ENCODE measurements at places on chromosomes 11 and 22.

GRCh38 chr11:79592406-79592805 is 151.6 kb upstream of the TENM4 start:
- no peak for DNase-seq

GRCh38 chr11:69828971-69829344 is 9.7 kb upstream of the FGF3 start:
- no peak for DNase-seq

- DNase-seq, result no peak
These were observed 84.4 kb downstream of the OR5AK2 start for GRCh38 chr11:57073128-57073527.

- peak; percentile 71 for DNase-seq
These were observed 16.6 kb downstream of the TBC1D10A start for GRCh38 chr22:30309951-30310741.

- no peak for DNase-seq
These were observed 87.6 kb upstream of the TIMP3 start for GRCh38 chr22:32713737-32714457.

DNA sequence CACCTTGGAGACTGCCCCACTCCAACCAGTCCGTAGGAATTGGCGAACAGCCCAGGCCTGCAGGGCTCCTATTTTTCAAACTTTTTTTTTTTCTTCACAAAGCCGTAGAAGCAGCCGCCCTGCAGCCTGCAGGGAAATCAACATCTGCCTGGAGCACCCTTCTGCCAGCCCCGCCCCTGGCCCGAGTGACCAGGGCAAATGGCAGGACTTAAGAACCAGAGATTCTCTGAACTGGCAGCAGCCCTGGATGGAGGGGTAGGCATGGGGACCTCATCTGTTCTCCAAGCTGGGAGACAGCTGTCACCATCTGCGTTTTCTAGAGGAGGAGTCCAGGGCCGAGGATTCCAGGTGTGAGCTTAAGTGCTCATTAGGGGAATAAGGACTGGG is 5.6 kb downstream of the SCN2B start:
- DNase-seq, result no peak

- peak; percentile 50 for DNase-seq
These were observed 9.8 kb upstream of the EIF3F start for GRCh38 chr11:7977232-7977917.

GRCh38 chr11:27622541-27623300 is 77.5 kb downstream of the BDNF start:
- DNase-seq, result no peak

- no peak for DNase-seq
These were observed 3.2 kb downstream of the MPST start for GRCh38 chr22:37022483-37023337.

DNA sequence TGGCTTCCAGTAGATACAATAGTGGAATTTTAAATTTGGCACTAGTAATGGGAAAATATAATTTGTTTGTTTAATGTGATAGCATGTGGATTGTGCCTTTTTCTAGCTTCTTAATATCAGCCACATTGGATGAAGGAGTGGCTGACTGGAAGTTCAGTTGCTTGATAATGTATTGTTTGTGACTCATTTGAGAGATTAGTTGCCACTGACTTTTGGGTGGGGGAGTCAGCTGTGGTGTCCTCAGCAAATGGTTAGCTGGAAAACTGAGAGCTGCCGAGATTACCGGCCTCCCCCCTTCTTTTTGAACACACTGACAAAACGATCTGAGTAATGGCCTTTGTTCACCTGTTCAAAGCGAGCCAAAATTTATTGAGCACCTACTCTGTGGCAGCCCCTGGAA is 5.5 kb downstream of the JAM3 start:
- DNase-seq, result no peak

DNA sequence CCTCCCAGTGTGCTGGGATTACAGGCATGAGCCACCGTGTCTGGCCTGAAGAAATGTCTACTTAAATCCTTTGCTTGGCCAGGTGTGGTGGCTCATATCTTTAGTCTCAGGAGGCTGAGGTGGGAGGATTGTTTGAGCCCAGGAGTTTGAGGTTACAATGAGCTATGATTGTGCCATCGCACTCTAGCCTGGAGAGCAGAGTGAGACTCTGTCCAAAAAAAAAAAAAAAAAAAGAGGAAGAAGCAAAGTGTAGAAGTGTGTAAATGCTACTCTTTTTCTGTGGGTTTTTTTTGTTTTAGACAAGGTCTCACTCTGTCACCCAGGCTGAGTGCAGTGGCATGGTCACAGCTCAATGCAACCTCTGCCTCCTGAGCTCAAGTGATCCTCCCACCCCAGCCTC is 6.4 kb upstream of the ATG16L2 start:
- no peak for DNase-seq

DNA sequence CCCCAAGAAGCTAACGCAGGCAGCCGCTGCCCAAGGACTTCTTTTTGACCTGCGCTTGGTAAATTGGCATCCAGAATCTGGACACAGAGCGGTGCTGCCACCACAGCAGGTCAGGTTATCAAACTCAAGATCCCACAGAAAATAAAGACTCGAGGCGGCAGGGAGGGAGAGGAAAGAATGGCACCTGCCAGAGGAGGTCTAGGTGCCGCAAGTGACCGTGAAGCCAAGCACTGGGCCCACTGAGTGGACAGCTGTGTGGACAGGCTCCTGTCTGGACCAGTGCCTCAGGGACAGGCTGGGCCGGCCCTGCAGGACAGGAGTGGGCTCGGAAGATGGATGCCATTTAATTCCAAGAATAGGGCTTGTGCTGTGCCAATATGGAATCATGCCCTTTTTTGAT is 27.4 kb downstream of the BID start:
- DNase-seq, result no peak

GRCh38 chr11:120577624-120578363 is 66.2 kb downstream of the GRIK4 start:
- DNase-seq, result no peak

- no peak for DNase-seq
These were observed 73.7 kb upstream of the AMOTL1 start for GRCh38 chr11:94694309-94695060.

GRCh38 chr11:62905927-62906531 is 15.1 kb downstream of the CHRM1 start:
- peak; percentile 51 for DNase-seq

DNA sequence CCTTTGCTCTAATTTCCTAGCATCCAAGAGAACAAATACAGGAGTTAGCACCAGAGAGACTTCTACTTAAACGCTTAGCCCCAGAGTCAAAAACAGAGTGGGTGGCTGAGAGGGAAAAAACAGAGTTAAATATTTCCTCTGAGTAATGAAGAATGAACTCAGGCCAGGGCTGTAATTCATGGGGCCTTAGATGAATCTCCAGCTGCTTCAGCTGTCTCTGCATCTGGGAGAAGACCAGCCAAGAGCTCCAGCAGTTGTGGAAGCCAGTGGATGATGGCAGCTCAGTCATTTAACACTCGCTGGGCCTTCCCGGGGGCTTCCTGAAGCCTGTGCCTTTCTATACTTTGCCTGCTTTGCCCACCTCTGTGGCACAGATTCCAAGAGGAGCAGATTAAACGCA is 5.7 kb upstream of the ADAMTS15 start:
- peak; percentile 36 for DNase-seq

- peak; percentile 9 for DNase-seq
These were observed 96.3 kb upstream of the RAB1B start for GRCh38 chr11:66172146-66172545.

GRCh38 chr11:11998091-11998781 is 10.2 kb downstream of the DKK3 start:
- peak; percentile 80 for DNase-seq

GRCh38 chr11:134466156-134466555 is 54.1 kb upstream of the B3GAT1 start:
- no peak for DNase-seq

- no peak for DNase-seq
These were observed 13.6 kb downstream of the MAFF start for GRCh38 chr22:38215156-38216038.

DNA sequence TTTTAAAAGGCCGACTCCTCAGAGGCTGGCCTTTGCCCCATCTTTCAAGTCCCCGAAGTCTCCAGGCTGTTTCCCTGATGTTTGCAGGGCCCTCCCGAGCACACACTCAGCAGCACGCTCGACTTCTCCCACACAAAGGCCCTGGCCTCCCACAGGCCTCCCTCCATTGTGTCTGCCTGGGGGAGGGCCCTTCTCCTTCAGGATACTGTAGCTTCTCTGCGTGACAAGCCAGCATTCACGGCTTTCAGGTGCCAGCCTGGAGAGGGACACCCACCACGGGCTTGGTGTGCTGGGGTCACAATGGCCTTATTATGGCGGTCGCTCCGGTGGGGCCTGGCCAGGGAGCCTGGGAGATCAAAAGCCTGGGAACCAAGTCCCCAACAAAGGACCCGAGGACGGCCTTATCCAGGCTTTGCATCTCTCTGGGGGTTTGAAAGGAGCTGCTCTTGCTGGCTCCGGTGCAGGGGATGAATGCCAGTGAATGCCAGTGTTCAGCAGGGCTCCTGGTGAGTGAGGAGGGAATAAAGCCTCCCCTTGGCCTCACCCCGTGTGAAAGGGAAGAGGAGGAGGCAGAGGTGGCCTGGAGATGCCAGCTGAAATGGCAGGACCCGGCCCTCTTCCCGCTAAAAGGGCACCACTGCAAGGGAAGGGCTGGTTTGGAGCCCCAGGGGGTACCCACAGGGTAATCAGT is 55.0 kb downstream of the TRAF6 start:
- DNase-seq, result peak; percentile 75

- DNase-seq, result no peak
These were observed 172.0 kb upstream of the MTMR2 start for GRCh38 chr11:96095884-96096303.

- no peak for DNase-seq
These were observed 32.5 kb downstream of the PLEKHA7 start for GRCh38 chr11:16981651-16982194.

DNA sequence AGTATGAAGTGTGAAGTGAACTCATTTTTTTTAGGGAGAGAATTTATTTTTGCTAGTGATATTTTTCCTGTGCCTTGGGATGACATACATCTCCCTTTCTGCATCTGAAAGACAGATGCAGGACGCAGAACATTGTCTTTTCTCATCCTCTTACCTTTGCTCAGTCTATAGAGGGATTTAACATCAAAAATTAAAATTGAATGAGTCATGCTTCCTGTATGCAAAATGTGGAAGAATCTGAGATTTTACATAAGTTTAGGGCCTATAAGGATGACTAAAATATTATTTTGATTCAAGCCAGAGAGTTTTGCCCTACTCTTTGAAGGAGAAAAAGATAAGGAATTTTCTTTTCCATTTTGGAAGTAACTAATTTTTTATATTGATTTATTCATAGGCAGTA is 27.3 kb downstream of the XRCC6 start:
- DNase-seq, result no peak

- DNase-seq, result no peak
These were observed 39.6 kb upstream of the HORMAD2 start for GRCh38 chr22:30040499-30041260.

DNA sequence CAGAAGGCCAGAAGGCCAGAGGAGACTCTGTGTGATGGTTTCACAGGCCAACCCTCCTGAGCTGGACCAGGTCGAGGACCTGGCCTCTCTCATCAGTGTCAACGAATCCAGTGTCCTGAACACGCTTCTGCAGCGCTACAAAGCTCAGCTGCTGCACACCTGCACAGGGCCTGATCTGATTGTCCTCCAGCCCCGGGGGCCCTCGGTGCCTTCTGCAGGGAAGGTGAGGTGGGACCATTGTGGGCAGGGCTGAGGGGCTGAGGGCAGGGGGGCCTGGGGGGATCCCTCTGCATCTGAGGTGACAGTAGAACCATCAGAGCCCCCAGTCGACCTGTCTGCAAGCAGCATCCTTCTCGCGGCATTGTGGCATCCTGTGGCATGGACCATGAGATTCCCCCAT is 30.3 kb downstream of the MYO18B start:
- no peak for DNase-seq

DNA sequence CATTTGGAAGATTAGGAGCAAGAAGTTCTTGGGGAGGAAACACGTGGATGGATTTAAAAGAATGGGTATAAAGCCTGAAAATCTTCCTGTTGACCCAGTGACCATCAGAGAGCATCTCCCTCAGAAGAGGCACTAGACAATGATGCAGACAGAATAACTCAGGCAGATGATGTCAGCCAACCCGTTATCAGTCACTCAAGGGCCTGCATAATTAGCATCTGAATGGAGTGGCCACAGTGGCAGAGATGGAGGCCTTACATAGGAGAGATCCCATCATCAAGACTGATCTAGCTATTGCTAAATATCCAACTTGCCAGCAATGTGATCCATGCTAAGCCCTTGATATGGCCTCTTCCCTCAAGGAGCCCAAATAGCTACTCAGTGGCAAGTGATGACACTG is 70.7 kb upstream of the CD82 start:
- no peak for DNase-seq

DNA sequence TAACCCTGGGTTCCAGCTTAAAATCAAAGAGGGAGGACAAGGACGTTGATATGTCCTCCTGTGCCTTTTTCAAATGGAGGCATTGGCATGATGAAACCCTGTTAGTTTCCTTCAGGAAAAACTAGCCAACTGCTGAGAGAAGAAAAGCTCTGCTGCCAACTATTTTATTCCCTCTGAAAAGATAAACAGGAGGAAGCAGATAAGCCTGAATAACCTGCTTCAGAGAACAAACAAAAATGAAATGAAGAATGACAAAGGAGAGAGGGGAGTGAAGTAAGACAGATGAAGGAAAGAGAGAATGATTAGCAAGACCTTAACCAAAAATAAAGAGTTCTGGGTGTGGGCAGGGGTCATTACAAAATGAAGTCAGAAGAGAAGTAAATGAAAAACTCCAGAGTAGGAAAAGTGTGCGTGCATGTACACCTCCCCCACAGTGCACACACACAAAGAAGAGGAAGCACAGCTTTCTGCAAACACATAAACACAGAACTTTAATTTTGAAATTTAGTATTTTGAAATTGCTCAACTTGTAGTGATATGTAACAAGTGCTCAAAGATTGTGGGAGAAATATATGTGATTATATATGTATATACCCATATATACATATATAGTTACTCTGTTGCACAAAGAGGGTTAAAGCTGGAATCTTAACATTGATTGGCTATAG is 332.2 kb downstream of the LUZP2 start:
- DNase-seq, result no peak

- no peak for DNase-seq
These were observed 40.0 kb downstream of the NEU3 start for GRCh38 chr11:75028724-75029123.

DNA sequence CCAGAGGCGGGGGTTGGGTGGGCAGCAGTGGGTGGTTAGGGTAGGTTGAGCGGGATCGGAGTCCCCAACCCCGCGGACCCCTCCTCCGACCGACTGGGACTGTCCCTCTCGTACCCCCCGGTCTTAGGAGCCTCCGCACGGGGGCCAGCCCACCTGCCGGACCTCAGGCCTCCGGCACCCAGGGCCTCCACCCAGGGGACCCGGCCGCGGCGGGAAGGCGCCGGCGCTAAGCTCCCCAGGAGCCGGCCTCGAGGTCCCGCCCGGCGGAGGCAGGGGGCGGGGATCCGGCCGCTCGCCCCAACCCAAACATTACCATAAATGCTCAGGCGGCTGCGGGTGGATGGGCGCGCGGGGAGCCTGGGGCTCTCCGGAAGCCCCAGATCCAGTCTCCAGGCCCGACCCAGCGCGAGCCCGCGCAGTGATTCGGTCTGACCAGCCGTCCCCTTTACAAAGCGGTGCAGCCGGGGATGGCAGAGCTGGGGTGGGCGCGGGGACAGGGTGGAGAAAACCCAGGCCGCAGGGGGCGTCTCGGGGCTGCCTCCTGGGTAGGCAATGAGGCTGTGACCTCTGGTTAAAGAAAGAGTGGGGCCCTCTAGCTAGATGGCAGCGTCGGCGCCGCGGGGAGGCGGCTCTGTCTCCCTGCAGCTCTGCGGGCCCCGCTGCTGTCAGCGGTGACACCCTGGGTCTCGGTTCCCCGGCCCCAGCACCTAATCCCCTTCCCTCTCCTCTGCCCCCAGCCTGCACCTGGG is 4.0 kb upstream of the MCAM start:
- DNase-seq, result no peak

All from MG63 (cell line).